Stimulated activated CD4-positive, alpha-beta T cell treated with anti-CD3 and anti-CD28 coated beads, TNF-alpha, amount 100 ng/mL, for 1 hour (primary cell): ENCODE measurements at places on chromosomes 5 and 9.

DNA sequence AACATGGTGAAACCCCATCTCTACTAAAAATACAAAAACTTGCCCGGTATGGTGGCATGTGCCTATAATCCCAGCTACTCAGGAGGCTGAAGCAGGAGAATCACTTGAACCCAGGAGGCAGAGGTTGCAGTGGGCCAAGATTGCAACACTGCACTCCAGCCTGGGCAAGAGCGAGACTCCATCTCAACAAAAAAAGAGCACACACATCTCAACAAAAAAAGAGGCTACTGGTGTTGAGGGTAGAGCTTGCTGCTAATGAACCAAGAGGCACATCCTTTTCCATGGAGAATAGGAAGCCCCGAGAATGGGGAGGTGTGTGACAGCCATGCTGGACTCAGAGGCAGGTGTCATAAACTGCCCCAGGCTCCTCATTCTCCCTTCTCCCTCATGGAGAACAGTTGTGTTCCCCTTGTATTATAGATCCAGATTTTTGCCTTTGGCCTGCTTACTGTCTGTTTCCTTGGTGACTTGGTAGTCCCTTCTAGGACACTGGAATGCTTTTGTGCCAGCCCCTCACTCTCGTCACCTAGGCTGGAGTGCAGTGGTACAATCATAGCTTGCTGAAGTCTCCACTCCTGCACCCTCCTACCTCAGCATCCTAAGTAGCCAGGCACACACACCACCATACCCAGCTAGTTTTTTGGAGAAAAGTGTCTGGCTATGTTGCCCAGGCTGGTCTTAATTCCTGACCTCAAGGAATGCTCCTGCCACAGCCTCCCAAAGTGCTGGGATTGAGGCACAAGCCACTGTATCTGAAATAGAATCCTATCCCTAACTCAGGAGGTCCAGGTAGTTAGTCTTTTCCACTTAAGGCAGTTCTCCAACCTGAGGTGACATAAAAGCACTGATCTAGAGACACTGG, 5.1 kb downstream of the RPL12 start:
- no peak for DNase-seq

GRCh38 chr5:179421144-179421901, 76.1 kb upstream of the ADAMTS2 start:
- DNase-seq, result no peak

GRCh38 chr5:102762095-102762534, 7.0 kb downstream of the PAM start:
- DNase-seq, result no peak

DNA sequence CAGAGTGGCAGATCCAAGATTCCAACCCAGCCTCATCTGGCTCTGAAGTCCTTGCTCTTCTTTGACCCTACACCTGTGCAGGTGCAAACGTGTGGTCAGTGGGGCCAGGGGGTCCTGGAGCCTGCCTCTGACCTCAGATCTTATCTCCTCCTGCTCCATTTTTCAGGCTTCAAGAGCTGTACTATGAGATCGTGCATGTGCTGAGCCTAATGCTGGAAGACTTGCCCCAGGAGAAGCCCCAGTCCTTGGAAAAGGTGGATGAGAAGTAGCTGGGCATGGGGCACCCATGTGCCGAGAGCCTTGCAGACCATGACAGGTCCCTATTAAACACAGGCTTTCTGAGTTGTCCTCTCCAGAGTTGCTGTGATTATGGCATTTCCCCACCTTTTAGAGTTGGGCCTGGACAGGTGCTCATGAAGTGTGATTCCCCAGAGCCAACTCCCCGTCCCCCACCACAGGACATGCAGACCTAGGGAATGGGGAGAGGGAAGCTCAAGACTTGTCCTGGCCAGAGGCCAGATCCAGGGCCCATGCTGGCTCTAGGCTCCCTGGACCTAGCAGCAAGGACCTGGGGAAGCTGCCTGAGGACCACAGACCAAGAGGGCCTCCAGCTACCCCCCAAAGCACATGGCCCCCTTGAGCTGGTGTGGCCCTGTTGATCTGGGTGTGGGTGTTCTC, 22.5 kb downstream of the PITX1 start:
- DNase-seq, result no peak

DNA sequence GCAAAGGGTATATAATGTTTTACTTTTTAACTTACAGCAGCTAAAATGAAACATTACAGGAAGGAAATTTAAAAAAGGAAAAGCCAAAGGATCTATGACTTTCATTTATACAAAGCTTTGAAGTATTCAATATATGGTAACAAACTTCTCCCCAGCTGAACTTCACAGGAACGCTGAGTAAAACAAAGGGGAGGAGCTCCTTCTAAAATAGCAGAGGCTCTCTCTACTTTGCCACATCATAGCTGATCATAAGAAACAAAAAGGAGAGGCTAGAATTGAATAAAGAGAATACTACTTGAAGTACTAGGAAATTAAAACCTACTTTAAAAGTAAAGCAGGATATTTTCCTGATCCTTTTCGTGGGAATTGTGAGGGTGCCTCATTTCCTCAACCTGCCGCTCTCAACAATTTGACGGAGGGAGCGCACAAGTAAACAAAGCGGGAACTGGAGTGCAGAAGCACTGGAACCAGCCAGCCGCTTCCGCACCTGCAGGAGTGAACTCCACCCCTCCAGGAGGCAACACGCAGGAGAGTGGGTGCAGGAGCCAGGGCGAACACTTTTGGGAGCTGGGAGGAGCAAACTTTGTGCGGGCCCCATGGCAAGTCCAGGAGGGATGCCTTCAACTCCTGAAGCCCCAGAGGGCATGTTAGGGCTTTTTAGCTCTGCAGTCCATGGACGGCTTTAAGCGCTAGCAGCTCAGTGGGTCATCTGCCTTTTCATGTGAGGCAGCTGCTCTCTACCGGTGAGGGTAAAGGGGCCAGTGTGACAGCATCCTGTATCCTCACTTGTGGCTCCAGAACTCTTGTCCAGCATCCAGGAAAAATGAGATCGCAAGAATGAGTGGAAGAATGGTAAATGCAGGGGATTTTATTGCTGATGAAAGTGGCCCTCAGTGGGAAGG, 757.4 kb downstream of the PTPRD start:
- no peak for DNase-seq

GRCh38 chr5:119250946-119251901, 104.6 kb upstream of the TNFAIP8 start:
- DNase-seq, result no peak

DNA sequence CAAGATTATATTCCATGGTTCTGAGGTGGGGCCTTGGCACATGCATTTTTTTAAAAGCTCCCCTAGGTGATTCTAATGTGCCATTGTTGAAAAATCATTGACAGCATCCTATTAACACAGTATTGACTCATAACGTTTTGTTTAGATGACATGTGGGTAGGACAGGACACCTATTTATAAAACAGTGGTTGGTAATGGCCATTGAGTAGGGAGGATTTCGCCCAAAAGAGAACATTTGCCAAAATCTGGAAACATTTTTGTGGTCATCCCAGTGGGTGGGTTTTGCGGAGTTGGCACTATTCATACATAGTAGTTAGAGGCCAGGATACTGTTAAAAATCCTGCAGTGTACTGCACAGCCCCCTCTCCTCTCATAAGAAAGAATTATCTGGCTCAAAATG, 6.4 kb upstream of the CHD1 start:
- DNase-seq, result no peak

- no peak for DNase-seq
Measured at GRCh38 chr9:76716085-76716672, 48.1 kb upstream of the PCA3 start.
